Pancreas (tissue), 10 donors: ENCODE measurements at places on chromosomes 5 and 9. TPM values are rescaled to one million over a fixed set of nuclear protein-coding genes. Genes with fewer than 3 reads are reported as not detected.

DNA sequence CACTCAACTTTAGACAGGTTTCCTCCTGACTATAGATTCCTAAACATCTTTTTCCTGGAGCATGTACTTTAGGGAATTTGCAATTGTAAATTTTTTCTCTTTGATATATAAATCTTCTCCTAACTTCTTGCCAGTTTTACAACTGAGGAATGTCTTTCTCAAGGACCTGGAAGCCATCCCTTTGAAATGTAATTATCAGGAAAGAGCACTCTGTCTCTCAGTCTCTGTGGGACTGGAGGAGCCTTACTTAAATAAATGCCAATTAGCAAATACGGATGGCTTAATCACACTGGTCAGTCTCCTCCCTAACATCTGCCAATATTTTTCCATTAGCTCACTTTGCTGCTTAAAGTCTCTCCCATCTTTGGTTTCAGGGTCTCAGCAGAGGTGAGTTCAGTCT, 344.3 kb upstream of the ARRDC3 start:
- H3K4me3 ChIP-seq: no peak overlapping the region
- no peaks in the 10 kb centered on the region for H3K36me3 ChIP-seq
- H3K27ac ChIP-seq: no peak overlapping the region
- no peaks in the 10 kb centered on the region for H3K27me3 ChIP-seq
- no peak for DNase-seq

DNA sequence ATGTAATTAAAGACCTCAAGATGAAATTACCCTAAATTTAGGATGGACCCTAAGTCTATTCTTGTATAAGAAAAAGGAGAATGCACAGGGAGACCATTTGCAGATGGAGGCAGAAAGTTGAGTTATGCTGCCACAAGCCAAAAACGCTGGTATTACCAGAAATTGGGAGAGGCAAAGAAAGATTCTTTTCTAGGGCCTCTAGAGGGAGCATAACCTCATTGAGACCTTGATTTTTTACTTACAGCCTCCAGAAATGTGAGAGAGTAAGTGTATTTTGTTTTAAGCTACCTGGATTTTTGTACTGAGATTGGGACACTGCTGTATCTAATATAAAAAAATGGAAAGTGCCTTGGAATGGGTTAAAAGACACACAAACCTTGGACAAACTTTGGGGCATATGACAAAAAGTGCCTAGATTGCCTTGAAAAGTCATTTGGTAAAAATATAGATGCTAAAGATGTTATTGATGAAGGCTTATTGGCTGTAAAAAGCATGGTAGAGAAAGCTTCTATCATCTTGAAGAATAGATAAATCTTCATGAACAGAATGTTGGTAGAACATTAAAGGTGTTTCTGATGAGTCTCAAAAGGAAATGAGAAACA, 174.7 kb upstream of the PRDM9 start:
- no peaks in the 10 kb centered on the region for H3K27me3 ChIP-seq
- no peak overlapping the region for H3K27ac ChIP-seq
- no peaks in the 10 kb centered on the region for H3K4me1 ChIP-seq
- H3K36me3 ChIP-seq: no peaks in the 10 kb centered on the region
- H3K4me3 ChIP-seq: no peak overlapping the region

GRCh38 chr9:133233681-133234432, 24.8 kb upstream of the OBP2B start:
- DNase-seq: no peak
- H3K36me3 ChIP-seq: no peaks in the 10 kb centered on the region
- no peak overlapping the region for H3K27ac ChIP-seq
- H3K27me3 ChIP-seq: no peaks in the 10 kb centered on the region
- H3K4me3 ChIP-seq: no peak overlapping the region

- H3K36me3 ChIP-seq: no peaks in the 10 kb centered on the region
- H3K27me3 ChIP-seq: no peaks in the 10 kb centered on the region
- H3K27ac ChIP-seq: no peak overlapping the region
- DNase-seq: no peak
- H3K4me3 ChIP-seq: no peak overlapping the region
- no peaks in the 10 kb centered on the region for H3K4me1 ChIP-seq
Measured at GRCh38 chr9:25519286-25519685, 159.0 kb downstream of the TUSC1 start.

DNA sequence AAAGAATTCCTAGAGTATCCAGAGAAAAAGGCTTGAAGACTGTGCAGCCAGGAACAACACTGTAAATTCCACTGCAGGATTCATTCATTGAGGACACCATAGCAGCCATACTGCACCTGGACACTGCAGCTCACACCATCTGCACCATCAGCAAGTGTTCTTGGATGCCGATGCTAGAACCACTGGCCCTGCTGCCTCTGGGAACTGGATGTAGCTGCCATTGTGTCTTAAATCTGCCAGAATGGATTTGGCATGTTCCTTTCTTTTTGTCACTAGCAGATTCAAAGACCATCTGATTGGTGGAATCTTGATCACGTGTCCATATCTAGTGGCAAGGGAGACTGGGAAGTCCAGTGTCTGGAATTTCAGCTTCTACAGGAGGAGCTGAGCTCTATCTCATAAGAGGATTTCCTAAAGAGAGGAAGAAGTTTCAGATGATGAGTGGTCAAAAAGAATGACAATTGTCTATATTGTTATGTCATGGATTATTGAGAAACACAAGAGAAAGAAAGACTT, 278.3 kb upstream of the ANKRD55 start:
- H3K4me1 ChIP-seq: peaks cover 5% of the 10 kb centered on the region
- DNase-seq: no peak
- H3K27me3 ChIP-seq: no peaks in the 10 kb centered on the region
- no peak overlapping the region for H3K27ac ChIP-seq

DNA sequence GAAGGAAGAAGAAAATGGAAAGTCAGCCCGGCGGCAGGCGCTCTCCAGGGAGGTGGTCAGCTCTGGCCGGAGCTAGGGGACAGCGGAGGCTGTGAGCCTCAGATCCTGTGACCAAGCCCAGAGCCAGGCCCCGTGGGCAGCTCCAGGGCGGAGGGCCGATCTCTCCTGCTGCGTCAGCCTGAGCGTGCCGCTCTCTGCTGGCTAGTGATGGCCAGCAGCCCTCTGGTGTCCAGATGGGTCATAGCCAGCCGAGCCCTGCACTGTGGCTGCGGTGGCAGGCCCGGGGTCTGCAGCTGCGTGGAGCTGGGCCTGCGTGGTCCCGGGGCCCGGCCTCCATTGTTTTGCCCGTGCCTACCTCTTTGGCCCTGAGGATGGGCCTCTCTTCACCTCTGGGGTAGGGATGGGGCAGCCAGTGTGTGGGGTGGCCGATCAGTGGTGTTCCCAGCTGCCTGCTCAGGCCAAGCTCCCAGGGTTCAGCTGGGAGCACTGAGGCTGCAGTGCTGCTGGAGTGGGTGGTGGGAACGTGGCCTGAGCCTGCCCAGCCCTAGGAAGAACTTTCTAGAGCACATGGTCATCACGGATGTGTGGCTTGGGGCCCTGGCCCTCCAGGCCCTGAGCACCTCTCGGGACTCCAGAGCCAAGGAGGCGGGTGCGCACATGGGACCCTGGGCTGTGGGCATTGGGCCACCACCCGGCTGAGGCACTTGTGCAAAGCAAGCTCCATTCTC, 17.1 kb upstream of the NRARP start:
- H3K36me3 ChIP-seq: no peaks in the 10 kb centered on the region
- peaks cover 20% of the 10 kb centered on the region for H3K4me1 ChIP-seq
- no peak overlapping the region for H3K4me3 ChIP-seq
- H3K27me3 ChIP-seq: no peaks in the 10 kb centered on the region
- peak; percentile 83 for DNase-seq

DNA sequence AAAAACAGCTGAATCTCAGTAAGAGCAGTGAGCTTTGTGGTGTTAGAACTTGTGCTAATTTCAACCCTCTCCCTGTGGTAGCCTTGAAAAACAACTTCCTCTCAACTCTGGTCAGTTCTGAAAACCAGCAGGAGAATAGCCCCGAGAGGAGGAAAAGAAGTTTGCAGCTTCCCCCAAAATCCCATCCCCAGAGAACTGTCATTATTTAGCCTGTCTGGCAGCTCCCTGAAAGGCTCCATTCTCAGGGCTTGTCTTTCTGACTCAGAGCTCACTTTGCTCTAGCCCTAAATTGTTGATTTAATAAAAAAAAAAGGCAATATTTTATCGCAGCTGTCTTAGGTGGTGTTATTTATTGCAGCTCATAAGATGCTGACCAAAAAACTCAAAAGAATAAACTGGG, 11.4 kb upstream of the SLC45A2 start:
- DNase-seq: no peak
- no peaks in the 10 kb centered on the region for H3K36me3 ChIP-seq
- H3K4me3 ChIP-seq: no peak overlapping the region
- peaks cover 2% of the 10 kb centered on the region for H3K4me1 ChIP-seq
- no peaks in the 10 kb centered on the region for H3K27me3 ChIP-seq

DNA sequence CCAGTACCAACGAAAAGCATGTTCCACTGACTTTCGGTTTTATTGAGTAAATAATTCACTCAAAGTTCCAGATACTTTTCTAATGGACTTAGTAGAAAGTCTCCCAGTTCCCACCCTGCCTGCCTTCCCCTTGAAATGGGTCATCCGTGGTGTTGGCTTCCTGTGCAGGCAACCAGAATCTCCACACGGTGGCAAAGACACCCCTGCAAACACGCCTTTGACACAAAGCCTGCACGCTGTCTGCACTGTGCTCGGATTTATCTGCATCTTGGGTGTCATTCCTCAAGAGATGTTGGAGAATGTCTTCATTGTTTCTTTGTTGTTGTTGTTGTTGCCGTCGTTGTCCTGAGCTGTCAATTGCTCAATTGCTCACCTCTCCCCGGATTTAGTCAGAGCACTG, 150.0 kb upstream of the IRX2 start:
- no peak overlapping the region for H3K4me3 ChIP-seq
- no peaks in the 10 kb centered on the region for H3K27me3 ChIP-seq
- no peak for DNase-seq

NEUROG1 gene
- not detected for polyA plus RNA-seq

DNA sequence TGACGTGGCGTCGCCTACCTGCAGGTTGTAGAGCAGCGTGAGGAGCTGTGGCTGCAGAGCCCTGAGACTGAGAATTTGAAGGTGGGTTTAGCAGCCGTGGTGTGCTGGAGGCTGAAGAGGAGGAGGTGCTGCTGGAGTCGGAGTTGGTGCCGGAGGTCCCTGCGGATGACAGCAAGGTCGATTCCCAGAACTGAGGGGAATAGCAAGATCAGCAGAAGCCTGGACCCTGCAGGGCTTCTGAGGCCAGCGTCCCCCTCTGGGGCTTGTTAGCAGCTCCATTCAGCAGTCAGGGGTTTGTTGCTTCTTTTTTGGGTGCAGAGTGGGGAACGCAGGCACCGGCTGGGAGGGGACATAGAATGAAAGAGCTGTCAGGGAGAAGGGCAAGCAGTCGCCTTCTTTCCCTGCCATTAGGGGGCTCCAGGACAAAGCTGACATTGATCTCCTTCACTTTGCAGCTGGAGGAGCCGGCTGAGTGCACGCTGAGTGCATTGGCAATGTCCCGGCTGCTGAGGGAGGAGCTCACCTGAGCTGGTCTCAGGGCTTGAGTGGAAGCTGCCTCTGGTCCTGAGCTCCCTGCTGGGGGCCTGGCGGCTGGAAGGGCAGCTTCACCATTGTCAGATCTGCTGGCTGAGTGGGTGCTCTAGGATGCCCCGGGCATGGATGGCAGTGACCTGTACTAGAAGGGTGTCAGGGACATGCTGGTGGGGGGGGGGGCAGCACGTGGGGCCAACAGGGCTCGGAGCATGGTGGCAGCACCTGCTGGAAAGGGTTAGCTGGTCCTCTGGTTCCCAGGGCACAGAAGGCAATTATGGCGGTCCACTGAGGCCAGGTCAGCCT, 20.8 kb downstream of the OBP2B start:
- H3K36me3 ChIP-seq: no peaks in the 10 kb centered on the region
- H3K27me3 ChIP-seq: no peaks in the 10 kb centered on the region
- no peak for DNase-seq
- H3K27ac ChIP-seq: no peak overlapping the region

HDAC3 gene
- polyA plus RNA-seq: 30.5 TPM

GRCh38 chr9:93480262-93480661, 26.9 kb upstream of the FAM120AOS start:
- H3K4me1 ChIP-seq: no peaks in the 10 kb centered on the region
- H3K27ac ChIP-seq: no peak overlapping the region
- H3K27me3 ChIP-seq: no peaks in the 10 kb centered on the region
- H3K36me3 ChIP-seq: no peaks in the 10 kb centered on the region

GRCh38 chr9:99822109-99822805, 572 bp downstream of the NR4A3 start:
- peaks cover 5% of the 10 kb centered on the region for H3K4me1 ChIP-seq
- H3K4me3 ChIP-seq: peak overlapping the region; percentile 74
- DNase-seq: no peak
- H3K27me3 ChIP-seq: no peaks in the 10 kb centered on the region
- H3K27ac ChIP-seq: peak overlapping the region; percentile 84
- no peaks in the 10 kb centered on the region for H3K36me3 ChIP-seq
